ENCODE measurements at places on chromosomes 3 and 15.
A peak's percentile ranks its signal among the peaks of the same experiment; 100 is the strongest.

- peak; percentile 78 for DNase-seq
Measured at GRCh38 chr15:85689729-85690128, 105.0 kb downstream of the KLHL25 start.

- no peak for DNase-seq
Measured at GRCh38 chr3:58085616-58086015, 77.4 kb downstream of the FLNB start.

DNA sequence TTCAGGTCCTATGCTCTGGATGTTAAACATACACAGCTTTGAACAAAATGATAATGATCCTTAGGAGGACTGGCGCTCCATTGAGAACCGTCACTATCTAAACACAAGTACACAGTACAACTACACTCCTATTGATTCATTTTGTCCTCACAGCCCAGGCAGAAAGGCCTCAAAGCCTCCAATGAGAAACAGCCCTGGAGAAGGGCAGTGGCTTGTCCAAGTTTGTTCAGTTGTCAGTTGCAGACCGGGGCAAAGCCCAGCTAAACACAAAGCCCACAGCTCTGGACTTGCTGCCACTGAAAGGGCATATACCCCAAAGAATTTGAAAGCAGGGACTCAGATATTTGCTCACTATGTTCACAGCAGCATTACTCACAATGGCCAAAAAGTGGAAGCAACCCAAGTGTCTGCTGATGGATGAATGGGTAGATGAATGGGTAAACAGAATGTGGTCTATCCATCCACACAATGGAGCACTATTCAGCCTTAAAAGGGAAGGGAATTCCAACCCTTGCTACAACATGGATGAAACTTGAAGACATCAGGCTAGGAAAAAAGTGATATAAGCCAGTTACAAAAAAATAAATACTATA, 34.7 kb downstream of the NUP210 start:
- DNase-seq: no peak

- DNase-seq: no peak
Measured at GRCh38 chr3:195198426-195199346, 72.3 kb downstream of the XXYLT1 start.

DNA sequence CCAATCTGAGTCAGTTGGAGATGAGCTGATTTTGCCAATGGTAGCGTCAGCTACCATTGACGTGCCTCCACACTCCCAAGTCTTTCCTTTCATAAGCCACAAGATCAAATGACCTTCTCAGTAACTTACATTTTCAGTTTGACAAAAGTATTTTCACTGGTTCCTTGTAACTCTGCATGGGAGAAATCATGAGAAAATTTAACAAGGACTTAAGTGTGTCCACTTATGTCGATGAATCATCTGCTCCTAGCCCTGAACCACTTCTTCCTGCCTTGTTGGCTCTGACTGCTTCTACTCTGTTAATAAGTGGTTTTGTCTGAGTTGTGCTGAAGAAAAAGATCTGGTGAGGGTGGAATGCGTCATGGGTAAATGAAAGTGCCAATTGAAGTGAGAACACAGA, 101.2 kb downstream of the NFKBIZ start:
- DNase-seq: no peak

GRCh38 chr15:64536244-64536836, 76.0 kb downstream of the ZNF609 start:
- DNase-seq: no peak

DNA sequence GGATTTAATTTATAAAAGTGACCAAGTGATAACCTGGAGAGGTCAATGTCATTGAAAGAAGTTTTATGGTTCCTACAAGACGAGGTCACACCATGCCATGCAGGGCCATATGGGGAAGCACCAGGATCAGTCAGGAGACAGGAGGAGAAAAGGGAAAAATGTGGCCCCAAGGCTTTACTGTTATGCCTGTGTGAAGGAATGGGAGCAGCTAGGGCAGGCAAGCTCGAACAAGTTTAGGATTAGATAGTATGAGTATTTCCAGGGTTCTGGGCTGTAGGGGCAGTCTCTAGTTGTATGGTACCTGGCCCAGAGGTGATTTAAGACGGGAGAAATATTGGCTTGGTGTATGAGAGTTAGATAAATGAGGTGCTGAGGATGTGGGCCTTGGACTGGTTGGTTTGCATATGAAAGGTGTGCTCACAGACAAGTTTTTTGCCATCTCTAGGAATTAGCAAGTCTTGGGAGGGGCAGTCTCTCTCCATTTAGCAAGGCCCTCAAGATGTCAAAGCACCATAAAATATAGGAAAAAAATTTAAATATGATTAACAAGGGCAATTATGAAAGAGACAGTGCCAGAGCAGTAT, 36.3 kb upstream of the DCLK3 start:
- DNase-seq: no peak

DNA sequence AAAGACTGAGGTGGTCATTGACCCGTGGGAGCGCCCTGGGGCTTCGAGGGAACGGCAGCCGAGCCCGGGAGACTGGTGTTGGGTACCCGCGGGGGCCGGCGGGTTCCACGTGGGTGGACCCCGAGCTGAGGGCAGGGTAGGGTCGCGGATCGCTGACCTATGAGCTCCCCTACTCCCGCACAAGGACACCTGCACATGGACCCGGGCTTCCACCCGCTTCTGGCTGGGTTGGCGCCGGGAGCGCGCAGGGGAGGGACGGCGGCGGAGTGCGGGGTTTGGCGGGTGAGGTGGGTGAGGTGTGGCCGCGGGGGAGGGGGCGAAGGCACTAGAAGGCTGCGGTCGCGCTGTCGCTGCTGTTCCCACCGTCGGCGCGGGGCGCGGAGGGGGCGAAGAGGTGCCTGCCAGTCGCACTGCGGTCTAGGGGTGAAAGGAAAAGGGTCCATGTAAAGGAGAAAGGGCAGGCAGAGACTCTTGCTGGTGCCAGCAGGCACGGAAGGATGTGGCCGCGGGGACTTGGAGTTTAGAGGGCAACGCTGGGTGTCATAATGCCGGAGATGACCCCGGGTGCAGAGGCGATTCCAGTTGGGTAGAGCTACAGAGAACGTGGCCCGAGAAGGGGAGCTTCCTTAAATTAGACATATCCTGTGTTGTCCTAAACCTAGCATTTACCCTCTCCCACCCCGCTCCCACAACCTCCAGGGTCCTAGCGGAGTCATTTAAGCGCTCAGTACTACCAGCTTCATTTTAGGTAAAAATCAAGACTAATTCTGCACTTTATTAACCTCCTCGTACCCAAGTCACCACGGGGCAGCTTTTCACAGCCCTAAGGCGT, 245.9 kb upstream of the TOPAZ1 start:
- DNase-seq: no peak

DNA sequence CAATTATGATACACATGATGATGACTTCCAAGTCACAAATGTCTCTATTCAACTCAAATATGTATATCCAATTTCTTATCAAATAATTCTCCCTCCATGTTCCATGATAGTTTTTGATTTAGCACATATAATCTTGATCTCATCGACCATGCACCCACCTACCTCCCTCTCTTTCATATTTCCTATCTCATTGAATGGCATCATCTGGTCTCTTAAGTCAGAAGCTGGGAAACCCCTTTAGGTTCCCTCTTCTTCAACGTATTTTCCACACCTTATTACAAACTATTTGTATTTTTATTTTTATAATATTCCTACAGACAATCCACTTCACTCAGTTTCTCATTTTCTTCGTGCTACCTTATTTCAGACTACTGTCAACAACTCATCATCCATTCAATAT, 56.9 kb upstream of the DPH6 start:
- DNase-seq: no peak

DNA sequence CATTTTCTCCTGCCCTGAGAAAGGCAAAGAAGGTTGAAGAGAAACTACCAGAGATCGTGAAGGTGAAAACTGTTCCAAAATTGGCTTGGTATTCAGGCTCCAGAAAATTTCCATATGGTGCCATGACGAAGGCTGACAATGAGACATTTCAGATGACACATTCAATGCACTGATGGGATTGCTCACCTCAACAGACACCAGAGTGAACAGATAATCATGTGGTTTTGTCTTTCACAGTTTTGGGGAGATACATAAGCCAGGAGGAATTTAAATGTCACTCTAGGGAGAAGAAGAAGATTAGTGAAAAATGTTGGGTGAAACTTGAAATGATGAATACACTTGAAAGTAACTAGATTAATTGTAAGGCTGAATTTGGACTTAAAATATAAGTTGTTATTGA, 339.7 kb upstream of the EPHA3 start:
- no peak for DNase-seq

DNA sequence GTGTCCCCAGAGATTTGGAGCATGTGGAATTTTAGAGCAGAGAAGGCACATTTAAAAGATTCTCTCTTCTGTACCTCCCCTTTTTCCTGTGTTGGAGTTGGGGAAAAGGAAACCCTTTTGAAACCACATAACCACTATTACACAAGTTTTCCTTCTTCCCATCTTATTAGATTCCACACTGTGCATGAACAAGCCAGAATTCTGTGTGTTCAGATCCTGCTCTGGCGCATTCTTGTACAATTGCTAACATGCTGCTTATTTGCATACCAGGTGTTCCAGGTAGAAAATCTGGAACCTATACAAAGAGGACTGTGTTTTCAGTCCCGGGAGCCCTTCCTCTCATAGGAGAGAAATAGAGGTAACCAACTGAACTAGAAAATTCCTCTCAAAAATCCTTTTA, 2.6 kb upstream of the CIB2 start:
- DNase-seq: no peak

GRCh38 chr15:67976506-67977073, 77.5 kb upstream of the PIAS1 start:
- no peak for DNase-seq

- no peak for DNase-seq
Measured at GRCh38 chr3:16279010-16279801, 14.2 kb downstream of the OXNAD1 start.

GRCh38 chr3:33831053-33831452, 32.6 kb downstream of the PDCD6IP start:
- no peak for DNase-seq

- DNase-seq: no peak
Measured at GRCh38 chr3:190001426-190001825, 119.3 kb downstream of the P3H2 start.

GRCh38 chr15:86139828-86140227, 60.2 kb downstream of the AGBL1 start:
- no peak for DNase-seq

DNA sequence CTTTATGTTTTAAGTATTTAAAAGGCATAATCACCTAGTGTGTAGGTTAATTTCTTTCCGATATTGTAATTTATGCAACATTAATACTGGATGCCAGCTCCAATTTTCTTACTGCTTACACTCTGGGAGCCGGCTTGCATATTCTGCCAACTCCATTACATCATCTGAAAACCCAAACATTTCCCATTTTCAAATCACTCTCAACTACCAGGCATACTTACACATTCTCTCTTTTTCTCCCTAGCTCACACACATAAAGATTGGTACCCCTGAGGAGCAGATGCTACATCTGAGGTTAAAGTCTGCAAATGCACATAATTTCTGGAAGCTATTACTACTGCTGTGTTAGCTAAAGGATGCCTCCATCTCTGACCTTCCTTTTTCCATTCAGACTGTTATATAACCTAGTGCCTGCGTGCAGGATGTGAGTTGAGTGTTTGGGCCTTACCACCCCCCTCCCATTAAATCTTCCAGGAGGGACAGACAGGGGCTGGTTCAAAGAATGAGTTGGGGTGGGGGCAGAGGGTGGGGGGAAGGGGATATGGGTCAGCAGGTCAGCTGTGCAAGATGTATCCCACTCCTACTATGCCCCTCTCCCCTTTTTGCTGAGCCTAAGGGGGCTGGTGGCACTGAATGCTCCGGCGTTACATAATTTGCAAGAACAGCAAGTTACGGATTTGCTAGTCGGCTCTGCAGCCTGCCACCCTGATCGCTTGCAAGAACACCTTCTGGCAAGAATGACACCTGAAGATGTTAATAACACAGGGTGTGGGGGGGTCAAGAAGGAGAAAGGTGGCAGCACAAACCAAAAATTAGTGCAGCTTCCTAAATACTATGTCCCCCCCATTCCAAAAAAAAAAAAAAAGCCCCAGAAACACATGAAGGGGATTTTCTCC, 2.5 kb downstream of the RORA start:
- DNase-seq: no peak

DNA sequence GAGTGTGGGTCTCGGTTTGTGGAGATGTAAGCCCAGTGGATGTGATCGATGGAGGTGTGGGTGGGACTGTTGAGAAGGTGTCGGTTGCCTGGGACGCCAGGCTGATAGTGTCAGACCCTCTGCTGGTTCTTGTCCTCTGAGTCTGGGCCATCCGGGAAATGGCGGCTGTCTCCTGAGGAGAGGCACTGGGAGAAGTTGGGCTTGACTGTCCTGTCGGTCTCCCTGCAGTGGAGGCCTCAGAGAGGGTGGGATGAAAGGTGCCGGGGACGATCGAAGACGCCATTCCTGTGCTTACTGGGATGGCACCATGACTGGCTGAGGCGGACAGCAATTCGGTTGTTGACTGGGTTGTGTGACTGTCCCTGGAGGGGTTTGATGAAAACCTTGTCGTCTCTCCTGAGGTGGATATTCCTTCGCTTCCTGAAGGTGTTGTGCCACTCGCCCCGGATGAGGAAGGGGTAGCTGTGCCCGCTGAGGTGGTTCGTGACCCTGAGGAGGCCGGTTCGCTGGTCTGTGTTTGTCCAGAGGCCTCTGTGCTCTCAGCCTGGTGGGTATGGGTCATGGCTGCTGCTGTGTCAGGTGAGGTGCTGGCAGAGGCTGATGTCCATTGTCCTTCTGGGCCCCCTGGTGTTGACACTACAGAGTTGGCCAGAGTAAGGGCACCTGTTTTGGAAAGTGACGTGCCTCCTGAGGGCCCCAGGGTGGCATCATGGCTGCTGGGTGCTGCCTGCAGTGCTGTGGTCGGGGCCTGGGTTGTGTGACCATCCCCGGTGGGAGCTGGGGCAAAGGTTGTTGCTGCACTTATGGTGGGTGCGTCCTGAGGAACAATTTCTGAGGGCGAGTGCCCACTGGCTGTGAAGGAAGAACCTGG, 22.8 kb downstream of the MUC4 start:
- DNase-seq: no peak

GRCh38 chr3:23481616-23482278, 278.6 kb downstream of the UBE2E2 start:
- DNase-seq: no peak

- no peak for DNase-seq
Measured at GRCh38 chr15:69478259-69478781, 25.7 kb downstream of the RPLP1 start.
